H9 (cell line): ENCODE measurements at places on chromosomes 6 and 20.

DNA sequence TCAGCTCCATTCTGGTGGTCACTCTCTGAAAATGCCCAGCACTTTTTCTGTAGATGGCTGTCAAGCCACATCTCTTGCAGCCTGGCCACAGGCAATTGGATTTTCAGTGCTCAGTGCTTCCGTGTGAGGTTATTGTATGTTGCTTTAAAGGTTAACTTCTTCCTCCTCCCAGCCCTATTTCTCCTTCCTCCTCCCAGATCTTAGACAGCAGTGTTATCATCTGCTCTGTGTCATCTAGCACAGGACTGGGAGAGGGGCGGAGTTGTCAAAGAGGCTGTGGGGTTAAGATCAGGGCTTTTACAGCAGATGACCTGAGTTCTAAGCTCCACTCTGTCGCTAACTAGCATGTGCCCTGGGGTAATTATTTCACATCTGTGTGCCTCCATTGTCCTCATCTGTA is 129.0 kb downstream of the PHACTR3 start:
- no peak for DNase-seq

DNA sequence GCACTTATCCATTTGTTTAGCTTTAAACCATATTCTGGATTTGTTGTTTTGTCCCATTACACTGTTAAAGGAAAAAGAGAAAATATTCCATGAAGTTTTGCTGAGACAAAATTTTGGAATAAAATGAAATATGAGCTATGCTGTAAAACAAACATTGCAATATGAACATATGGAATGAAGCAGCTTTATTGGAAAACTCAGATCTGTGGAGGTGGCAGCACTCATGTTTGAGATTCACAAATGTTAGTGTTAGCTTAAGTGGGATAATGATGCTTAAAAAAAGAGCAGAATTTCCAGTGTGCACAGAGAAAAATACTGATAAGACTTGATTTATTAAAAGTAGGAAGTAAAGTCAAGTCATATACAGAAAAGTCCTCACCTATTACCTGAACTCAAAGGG is 196.2 kb downstream of the BCKDHB start:
- DNase-seq = no peak

DNA sequence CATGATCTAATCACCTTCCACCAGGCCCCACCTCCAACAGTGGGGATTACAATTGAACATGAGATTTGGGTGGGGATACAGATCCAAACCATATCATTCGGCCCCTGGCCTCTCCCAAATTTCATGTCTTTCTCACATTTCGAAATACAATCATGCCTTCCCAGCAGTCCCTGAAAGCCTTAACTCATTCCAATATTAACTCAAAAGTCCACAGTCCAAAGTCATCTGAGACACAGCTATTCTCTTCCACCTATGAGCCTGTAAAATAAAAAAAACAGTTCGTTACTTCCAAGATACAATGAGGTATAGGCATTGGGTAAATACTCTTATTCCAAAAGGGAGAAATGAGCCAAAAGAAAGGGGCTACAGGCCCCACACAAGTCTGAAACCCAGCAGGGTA is 222.6 kb downstream of the SOD2 start:
- no peak for DNase-seq

DNA sequence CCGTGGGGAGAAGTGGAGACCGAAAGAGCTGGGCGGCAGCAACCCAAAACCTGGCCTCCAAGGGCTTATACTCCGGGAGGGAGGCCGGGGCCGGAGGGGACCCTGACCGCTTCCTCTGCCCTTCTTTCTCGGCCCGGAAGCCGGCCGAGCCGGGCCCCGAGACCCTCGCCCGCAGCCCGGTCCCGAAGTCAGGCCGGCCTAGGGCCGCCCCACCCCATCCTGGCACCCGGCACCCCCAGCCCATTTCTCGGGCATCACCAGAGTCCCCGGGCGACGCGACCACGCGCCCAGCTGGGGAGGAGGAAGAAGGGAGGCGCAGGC is 572 bp upstream of the ZDHHC14 start:
- DNase-seq = peak; percentile 45
